ENCODE measurements at places on chromosomes 2 and 18.

DNA sequence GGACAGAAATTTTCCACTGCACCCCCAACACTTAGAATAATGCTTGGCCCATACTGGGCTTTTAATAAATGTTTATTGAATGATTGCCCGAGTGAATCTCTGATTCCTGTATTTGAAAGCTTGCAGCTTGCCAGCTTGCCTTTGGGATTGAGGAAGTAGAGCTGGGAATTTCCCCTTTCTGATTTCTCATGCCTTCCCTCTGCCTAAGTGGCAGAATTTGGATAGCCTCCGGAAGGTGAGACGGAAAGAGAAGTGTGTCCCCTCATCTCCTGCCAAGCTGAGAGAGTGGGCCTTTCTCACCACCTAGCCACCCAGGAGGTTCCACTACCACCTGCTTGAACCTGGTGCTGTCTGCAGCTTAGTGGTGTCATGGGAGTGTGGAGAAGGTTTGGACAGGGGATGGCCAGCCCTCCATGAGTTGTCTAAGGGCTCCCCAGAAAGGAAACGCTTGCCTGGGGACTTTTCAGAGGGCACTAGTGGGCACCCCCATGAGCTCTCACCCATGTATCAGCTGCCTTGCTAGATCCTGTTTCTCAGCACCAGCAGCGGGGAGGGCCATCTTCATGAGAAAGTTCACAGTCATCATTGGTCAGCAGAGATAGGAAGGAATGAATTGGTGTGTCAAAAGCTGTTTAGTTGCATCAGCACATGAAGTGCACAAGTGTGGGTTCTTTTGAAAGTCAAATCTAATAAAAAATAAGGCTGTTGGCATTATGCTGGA, 8.6 kb upstream of the NCOA1 start:
- no peaks in the 10 kb centered on the region for H3K27me3 ChIP-seq
- no peak overlapping the region for H3K27ac ChIP-seq
- no peaks in the 10 kb centered on the region for H3K4me1 ChIP-seq
- no peak overlapping the region for H3K4me3 ChIP-seq
- DNase-seq: no peak

- H3K27me3 ChIP-seq: no peaks in the 10 kb centered on the region
- no peaks in the 10 kb centered on the region for H3K36me3 ChIP-seq
- no peak for DNase-seq
- H3K27ac ChIP-seq: peak overlapping the region; percentile 66
- H3K4me1 ChIP-seq: peaks cover 9% of the 10 kb centered on the region
These were observed 89.8 kb downstream of the SH3RF3 start for GRCh38 chr2:109218792-109219126.

- no peak for DNase-seq
- H3K27me3 ChIP-seq: no peaks in the 10 kb centered on the region
- no peak overlapping the region for H3K27ac ChIP-seq
- no peaks in the 10 kb centered on the region for H3K4me1 ChIP-seq
- no peaks in the 10 kb centered on the region for H3K36me3 ChIP-seq
These were observed 118.7 kb downstream of the EPB41L3 start for GRCh38 chr18:5424903-5425664.

- no peak for DNase-seq
- no peaks in the 10 kb centered on the region for H3K36me3 ChIP-seq
- no peak overlapping the region for H3K27ac ChIP-seq
- no peaks in the 10 kb centered on the region for H3K27me3 ChIP-seq
- H3K4me3 ChIP-seq: no peak overlapping the region
These were observed 71.3 kb upstream of the PID1 start for GRCh38 chr2:229342376-229342775.

DNA sequence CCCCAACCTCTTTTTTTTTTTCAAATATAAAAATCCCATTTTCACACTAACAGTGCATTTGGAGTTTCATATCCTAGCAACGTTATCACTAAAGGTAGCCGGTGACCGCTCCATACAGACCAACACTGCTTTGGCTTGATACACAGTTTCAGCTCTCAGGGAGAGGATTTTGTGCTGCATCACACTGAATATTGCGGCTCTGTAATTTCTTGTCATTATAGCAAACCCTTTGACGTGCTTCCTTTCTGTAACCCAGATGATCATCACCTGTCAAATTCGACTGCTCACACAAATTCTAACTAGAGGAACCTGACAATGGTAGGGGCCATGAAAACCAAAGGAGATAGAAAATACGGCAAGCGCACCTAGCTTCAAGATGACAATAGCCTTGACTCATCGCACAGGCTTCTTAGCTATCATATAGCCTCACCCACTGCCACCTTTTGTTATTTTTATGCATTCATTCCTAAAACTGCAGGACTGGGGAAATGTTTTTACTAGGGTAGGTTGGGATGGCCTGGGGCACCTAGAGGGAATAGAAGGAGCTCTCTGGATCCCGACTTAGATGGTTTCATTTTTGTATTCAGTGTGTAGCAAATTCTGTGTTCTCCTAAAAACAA, 582.9 kb upstream of the PIK3C3 start:
- no peaks in the 10 kb centered on the region for H3K36me3 ChIP-seq
- no peak for DNase-seq
- no peaks in the 10 kb centered on the region for H3K27me3 ChIP-seq

DNA sequence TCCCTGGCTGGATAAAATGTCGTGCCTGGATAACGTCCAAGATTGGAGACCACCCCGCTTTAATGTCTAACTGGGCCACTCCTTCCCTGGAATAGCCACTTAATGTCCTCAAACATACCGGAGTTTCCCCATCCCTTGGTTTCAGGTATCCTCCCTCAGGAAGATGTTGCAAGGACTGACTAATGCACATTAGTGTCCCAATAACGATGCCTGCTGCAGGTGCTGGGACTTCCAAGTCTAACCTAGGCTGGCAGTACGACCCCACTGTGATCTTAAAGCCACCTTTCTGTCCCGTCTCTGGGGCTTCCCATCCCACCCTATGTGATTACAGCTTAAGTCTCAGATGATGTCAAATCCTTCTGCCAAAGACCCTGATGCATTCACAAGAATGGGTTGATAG, 1.1 kb upstream of the ATP6V1C2 start:
- peaks cover 31% of the 10 kb centered on the region for H3K4me1 ChIP-seq
- H3K27me3 ChIP-seq: no peaks in the 10 kb centered on the region
- H3K27ac ChIP-seq: no peak overlapping the region
- no peak for DNase-seq

- H3K36me3 ChIP-seq: no peaks in the 10 kb centered on the region
- H3K27me3 ChIP-seq: no peaks in the 10 kb centered on the region
- H3K27ac ChIP-seq: no peak overlapping the region
- no peaks in the 10 kb centered on the region for H3K4me1 ChIP-seq
- DNase-seq: no peak
- H3K4me3 ChIP-seq: no peak overlapping the region
These were observed 162.1 kb downstream of the ARL4C start for GRCh38 chr2:234334756-234335155.

GRCh38 chr2:215695861-215696260, 260.0 kb upstream of the FN1 start:
- H3K27ac ChIP-seq: no peak overlapping the region
- no peak for DNase-seq
- H3K27me3 ChIP-seq: no peaks in the 10 kb centered on the region
- peaks cover 29% of the 10 kb centered on the region for H3K4me1 ChIP-seq

DNA sequence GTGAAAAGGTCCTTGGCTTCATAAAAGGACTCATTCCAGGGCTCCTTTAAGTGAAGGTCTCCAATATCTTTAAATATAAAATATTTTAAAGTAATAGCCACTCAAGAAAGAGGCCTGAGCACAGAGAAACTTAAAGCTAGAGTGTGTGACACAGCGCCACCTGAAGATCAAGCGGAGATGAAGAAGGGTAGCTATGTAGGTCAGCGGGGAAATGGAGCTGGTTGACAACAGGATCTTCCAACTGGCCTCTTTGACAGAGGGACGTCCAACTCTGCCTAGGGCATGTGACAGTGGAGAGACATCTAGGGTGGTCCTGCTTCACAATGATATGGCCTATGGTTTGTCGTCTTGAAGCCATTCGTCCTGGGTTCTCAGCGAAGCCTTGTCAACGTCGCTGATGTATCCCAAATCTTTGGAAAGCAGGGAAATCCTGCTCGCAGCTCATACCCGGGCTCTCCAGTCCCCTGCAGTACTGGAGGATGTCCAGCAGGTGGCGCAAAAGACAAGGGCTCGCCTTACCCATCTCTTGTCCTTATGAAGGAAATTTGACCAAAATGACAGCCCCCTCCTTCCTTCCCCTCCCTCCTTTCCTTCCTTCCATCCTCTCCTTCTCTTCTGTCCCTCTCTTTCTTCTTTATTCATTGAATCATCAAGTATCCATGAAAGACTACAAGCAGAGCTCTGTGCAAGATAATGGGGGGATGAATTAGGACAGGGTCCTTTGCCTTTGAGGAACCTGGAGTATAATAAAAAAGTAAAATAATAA, 59.6 kb downstream of the LONRF2 start:
- peak; percentile 80 for DNase-seq
- H3K4me3 ChIP-seq: no peak overlapping the region
- no peak overlapping the region for H3K27ac ChIP-seq
- H3K4me1 ChIP-seq: peaks cover 5% of the 10 kb centered on the region

GRCh38 chr18:64379662-64380061, 230.8 kb upstream of the LINC00305 start:
- no peak overlapping the region for H3K4me3 ChIP-seq
- DNase-seq: no peak
- H3K27me3 ChIP-seq: no peaks in the 10 kb centered on the region
- H3K27ac ChIP-seq: no peak overlapping the region

- no peaks in the 10 kb centered on the region for H3K27me3 ChIP-seq
- DNase-seq: peak; percentile 60
- peaks cover 2% of the 10 kb centered on the region for H3K4me1 ChIP-seq
- peak overlapping the region; percentile 90 for H3K27ac ChIP-seq
These were observed 49.1 kb downstream of the ADI1 start for GRCh38 chr2:3470166-3470651.

DNA sequence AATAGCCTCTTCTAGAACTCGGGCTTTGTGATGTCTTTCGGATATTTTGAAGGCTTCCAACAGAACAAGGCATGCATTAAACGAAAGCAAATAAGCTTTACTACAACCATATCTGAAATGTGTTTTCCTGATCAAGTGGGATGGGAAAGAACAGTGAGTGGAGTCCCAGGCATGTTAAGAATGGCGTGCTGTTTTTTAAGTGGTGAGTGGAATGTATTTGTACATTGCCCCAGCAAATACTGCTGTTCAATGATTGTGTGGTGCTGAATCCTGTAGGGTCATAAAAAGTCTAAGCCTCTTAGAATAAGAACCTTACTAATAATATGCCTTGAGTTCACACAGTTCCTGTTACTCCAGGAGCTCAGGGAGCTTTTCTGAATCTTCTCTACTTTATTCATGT, 52.5 kb downstream of the POMC start:
- H3K27me3 ChIP-seq: no peaks in the 10 kb centered on the region
- no peak overlapping the region for H3K27ac ChIP-seq
- no peak for DNase-seq
- no peaks in the 10 kb centered on the region for H3K4me1 ChIP-seq
- H3K36me3 ChIP-seq: no peaks in the 10 kb centered on the region
- H3K4me3 ChIP-seq: no peak overlapping the region

DNA sequence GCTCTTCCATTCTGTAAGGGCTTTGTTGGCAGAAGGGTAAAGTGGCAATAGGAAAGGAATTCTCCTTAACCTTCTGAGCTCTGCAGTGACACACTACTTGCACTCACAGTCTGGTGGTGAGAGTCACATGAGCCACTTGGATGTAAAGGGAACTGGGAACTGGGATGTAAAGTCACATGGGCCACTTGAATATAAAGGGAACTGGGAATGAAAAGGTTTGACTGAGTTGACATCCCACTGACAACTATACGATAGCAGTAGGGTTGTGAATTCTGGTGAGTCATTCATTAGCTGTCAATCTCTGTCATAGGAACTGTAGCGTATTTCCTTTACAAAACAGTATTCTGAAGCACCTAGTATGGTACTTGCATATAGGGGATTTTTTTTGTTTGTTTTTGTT, 5.5 kb downstream of the RPE start:
- H3K4me1 ChIP-seq: peaks cover 27% of the 10 kb centered on the region
- H3K4me3 ChIP-seq: no peak overlapping the region
- DNase-seq: no peak
- H3K27ac ChIP-seq: no peak overlapping the region
- H3K36me3 ChIP-seq: peaks cover 28% of the 10 kb centered on the region

DNA sequence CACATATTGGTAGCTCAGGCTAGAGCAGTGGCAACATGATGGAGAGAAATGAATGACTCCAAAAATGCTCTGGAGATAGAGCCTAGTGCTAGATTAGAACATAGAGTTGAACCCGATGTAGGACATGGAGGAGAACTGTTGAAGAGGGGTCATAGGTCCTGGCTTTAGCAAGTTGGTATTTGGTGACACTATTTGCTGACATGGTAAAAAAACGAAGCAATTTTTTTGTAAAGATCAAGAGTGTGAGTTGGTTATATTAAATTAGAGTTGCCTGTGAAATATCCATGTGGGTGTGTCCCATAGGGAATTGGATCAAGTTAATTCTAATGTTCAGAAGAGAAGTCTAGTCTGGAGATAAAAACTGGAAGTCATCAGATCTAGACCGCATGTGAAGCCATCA, 143.0 kb upstream of the RASGRP3 start:
- no peak overlapping the region for H3K27ac ChIP-seq
- H3K4me1 ChIP-seq: no peaks in the 10 kb centered on the region
- no peak for DNase-seq
- peaks cover 8% of the 10 kb centered on the region for H3K36me3 ChIP-seq
- no peak overlapping the region for H3K4me3 ChIP-seq

GRCh38 chr2:74555610-74556103, 1.1 kb downstream of the DOK1 start:
- H3K27ac ChIP-seq: peak overlapping the region; percentile 94
- H3K4me3 ChIP-seq: peak overlapping the region; percentile 75
- DNase-seq: no peak
- no peaks in the 10 kb centered on the region for H3K27me3 ChIP-seq

DNA sequence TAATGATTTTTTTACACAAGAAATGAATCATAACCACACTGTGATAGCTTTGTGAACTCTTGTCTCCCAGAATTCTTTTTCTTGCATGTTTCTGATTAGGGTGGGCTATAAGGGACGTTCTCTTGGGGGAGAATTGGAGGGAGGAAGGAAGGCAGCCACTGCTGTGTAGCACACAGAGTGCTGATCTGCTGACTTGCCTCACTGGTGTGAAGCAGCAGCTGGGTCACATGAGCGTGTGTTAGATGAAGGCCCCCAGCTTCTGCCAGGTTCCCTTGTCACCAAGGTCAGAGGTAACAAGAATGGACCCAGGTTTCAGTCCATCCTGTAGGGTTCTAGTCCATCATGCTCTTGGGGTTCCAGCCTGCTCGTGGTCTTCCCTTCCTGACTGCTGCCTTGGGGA, 107.4 kb upstream of the GLI2 start:
- H3K27me3 ChIP-seq: no peaks in the 10 kb centered on the region
- H3K4me1 ChIP-seq: peaks cover 19% of the 10 kb centered on the region
- DNase-seq: no peak
- H3K36me3 ChIP-seq: no peaks in the 10 kb centered on the region

- H3K4me1 ChIP-seq: no peaks in the 10 kb centered on the region
- H3K27me3 ChIP-seq: no peaks in the 10 kb centered on the region
- peak overlapping the region; percentile 25 for H3K27ac ChIP-seq
- no peak for DNase-seq
These were observed 12.5 kb downstream of the NPC1 start for GRCh38 chr18:23573626-23574431.

GRCh38 chr18:74994502-74995418, 214.2 kb downstream of the PTGR3 start:
- H3K4me3 ChIP-seq: no peak overlapping the region
- no peak for DNase-seq
- H3K27ac ChIP-seq: no peak overlapping the region
- H3K27me3 ChIP-seq: no peaks in the 10 kb centered on the region
- H3K36me3 ChIP-seq: no peaks in the 10 kb centered on the region
